ENCODE measurements at places on chromosomes 4 and X.

DNA sequence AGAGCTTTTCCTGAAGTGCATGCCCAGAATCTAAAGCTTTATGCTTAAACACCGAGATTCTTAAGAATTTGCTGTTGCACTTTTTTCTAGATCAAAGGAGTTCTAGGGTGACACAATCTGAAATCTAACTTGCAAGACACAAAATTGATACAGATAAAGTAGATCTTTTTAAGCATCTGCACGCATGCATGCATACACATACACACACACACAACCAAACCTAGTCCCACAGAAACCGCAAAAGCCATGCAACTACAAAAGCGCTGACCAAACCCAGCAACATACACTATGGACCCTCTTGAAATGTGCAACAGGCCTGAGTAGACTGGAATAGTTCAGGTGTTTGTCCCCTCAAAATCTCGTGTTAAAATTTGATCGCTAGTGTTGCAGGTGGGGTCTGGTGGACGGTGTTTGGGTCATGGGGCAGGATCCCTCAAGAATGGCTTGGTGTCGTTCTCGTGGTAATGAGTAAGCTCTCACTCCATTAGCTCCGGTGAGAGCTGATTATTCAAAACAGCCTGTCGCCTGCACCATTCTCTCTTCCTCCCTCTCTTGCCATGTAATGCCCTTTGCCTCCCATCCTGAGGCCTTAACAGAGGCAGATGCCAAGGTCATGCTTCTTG lies 52.7 kb downstream of the IRF2 start:
- no peak for DNase-seq

- DNase-seq: no peak
These were observed 63.2 kb upstream of the STARD8 start for GRCh38 chrX:68584221-68584620.

- peak; percentile 70 for DNase-seq
These were observed 4.8 kb upstream of the HGFAC start for GRCh38 chr4:3436798-3437581.

DNA sequence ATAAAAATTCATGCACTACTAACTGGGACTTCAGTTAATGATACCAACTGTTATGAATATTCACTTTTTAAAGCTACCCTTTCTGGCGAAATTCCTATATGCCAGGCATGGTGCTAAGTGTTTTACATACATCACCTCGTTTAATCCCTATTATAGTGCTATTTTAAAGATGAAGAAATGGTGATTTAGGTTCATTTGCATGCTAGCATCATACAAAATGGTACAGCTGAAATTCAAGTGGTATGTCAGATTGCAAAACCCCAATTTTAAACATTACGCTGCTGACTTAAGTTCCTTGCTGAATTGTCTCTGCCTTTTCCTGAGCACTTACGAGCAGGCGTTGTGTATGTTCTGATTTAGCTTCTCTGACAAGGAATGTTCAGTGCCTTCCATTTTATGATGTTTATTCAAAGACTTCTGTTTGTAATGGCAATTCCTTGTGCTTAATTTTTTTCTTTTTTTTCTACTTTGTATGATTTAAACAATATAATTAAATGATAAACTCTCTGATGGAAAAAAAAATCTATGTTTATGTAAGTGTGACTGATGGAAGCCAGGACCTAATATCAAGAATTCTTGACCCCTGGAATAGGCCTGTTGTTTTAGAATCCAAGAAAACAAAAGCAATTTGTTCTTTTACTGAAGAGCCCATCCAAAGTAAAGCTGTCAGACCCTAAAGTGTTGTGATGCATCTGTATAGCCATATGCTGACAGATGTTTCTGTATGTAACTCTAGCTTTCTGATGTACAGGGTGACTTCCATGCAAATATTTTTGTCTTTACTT lies 148.1 kb downstream of the PCDH7 start:
- DNase-seq: no peak

DNA sequence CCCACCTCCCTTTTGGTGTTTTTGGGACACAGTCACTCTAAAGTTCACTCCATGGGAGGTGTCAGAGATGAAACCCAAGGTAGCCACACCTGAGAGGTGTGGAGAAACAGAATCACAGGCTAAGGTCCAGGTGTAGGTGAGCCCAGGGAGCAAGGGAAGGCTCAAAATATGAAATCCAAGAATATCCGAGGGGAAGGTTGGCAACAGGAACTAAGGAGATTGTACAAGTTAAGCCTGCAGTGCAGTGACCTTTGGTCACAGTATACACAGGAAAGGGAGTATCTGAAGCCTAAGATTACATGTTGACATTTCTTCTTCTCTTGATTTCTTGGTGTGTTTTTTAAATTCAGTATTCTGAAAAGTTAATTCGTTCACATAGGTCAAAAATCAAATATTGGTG lies 46.5 kb downstream of the PHF8 start:
- no peak for DNase-seq

- DNase-seq: no peak
These were observed 108.4 kb upstream of the LRPAP1 start for GRCh38 chr4:3640587-3640962.

DNA sequence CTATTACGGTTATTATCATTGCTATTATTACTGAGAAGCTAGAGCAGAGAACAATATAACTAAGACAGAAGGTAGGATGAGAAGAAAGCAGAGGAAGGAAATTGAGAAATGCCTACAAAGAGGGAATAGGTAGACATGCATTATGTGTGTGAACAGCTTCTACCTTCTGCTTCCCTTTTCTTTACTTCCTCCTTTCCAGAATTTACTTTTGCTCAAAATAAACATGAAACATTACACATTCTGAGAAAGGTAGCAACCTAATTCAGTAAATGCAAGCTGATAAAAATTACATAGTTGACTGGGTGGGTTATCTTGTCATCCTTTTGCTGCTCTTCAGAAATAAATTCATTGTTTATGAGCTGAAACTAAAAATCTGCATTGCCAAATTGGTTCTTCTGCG lies 54.6 kb downstream of the AMOT start:
- no peak for DNase-seq

- DNase-seq: no peak
These were observed 59.3 kb downstream of the PSAPL1 start for GRCh38 chr4:7375427-7375826.

DNA sequence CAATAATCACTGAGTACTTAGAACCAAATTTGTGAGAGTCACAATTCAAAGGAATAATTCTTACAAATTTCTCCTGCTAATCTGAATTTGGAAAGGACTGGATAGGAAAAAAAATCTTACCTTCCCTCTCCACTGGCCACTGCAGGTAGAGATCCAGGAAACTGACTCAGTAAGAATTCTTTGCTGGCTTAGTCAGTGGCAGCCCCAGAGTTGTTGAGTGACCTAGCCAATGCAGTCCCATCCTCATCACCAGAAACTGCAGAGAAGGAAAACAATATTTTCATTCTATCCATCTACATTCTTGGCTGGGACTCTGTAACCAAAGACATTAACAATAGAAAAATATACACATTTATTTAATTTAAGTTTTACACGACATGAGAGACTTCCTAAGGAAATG lies 572.0 kb downstream of the ADGRL3 start:
- no peak for DNase-seq

GRCh38 chrX:9160698-9161329 lies 126.9 kb upstream of the FAM9B start:
- no peak for DNase-seq

GRCh38 chr4:38743866-38744265 lies 38.9 kb downstream of the TLR10 start:
- DNase-seq: no peak

DNA sequence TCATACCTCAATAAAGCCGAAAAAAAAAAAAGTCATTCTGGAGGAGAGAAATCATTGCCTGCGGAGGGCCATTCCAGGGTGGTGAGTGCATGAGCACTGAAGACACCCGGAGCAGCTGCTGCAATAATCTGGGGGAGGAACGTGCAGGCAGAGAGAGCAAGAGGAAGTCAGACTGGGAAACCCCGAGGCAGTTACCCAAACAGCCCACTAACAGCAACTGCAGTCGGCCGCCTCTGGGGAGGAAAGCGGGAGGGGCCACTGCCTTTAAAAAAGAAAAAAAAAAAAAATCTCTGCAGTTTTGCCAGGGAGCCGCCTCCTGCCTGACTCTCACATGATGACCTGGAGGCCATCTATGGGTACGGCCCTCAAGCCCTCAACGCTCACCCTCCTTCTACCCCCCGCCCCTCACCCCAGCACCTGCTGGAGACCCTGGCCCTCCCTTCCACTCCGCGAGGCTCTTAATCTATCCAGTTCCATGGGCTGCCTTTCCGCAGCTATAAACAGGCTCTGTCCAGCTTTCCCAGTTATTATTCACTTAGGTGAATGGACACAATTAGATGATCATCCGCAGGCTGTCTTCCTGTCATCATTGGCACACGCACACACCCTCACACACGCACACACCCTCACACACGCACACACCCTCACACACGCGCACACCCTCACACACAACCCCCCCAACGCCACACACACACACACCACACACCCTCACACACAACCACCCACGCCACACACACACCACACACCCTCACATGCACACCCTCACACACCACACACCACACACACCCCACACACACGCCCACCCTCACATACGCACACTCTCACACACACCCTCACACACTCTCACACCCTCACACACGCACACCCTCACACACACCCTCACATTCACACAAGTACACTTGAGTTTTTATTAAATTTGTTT lies 3.4 kb upstream of the AVPR2 start:
- DNase-seq: no peak

GRCh38 chrX:71147496-71148277 lies 3.0 kb downstream of the NLGN3 start:
- DNase-seq: no peak

GRCh38 chrX:39982948-39983347 lies 114.8 kb downstream of the BCOR start:
- DNase-seq: peak; percentile 8

DNA sequence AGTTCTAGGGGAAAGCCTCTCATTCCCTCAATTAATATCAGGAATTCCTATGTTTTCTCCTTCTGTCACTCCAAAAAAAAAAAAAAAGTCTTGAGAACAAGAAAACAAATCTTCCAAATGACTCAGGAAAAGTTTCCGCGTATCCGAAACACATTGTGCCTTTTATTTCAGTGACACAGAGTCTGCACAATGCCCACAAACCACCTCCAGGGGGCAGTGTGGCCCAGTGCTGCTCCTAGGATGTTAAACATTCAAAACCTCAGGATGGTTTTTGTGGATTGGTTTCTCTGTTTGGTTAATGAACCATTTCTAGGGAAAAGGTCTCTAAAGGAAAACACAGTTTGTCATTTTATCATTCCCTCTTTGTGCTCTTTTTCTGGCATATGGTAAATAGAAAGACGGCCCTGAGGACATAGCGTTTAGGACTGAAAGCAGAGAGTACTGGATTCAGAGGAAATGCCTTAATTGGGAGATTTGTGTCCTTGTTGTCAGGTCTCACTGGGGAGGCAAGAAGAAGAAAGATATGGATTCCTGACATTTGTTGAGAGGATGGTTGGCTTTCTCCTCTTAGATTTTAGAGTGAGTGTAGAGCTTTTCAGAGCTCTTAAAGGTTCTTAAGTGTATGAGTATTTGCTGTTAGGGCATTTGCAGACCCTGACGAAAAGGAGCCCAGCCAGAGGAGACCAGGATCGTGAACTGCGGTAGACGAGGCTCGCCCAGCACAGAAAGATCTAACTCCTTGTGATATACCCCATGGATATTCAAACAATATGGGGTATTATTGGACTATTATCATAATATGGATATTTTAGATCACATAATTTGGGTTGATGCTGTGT lies 65.7 kb upstream of the MAP9 start:
- peak; percentile 9 for DNase-seq

- DNase-seq: peak; percentile 25
These were observed 2.4 kb upstream of the WDFY3 start for GRCh38 chr4:84968925-84969324.

DNA sequence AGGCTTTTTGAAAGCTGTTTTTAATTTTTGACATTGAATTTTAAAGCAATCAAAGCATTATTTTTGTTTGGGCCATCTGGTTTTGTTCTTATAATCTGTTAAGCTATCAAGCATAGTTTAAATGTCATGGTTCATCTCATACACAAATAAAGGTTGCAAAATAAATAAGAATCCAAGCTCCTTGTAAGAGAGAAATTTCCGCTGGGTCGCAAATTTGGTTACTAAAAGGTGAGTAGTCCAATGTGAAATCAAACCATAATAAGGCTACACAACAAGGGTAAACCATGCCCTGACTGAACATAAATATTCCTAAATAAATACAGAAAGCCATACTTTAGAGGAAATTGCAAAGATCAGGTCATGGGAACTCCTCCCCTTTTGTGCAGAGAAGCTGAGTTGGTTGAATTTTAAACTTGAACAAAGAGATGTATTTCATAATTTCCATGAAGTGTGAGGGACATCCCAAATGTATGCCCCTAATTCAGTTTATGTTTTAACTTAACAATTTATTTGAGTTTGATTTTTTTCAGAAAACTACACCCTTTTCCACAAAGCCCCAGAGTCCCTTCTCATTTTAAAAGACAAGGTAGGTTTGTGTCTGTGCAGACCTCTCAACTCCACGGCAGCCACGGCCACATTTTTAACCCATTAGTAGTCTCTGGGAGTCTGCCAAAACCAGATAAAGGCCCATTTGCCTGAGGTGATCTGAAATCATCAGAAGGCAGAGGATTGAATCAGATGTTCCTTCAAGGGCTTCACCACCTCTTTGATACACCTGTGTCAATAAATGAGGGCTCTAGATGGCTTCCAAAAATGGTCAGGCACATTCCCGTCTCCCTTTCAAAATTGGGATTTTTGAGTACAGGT lies 85.2 kb downstream of the PLAC1 start:
- DNase-seq: no peak

DNA sequence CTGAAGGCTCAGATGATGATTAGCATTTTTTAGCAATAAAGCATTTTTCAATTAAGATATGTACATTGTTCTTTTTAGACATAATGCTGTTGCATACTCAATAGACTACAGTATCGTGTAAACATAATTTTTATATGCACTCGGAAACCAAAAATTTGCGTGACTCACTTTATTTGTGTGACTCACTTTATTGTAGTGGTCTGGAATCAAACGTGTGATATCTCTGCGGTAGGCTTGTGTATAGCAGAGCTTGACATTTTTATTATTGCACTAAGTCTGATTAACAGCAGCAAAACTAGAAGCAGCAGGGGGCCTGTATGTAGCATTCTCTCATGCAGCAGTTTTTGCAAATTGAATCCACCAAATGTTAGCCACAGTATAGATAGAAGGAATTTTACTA lies 119.1 kb upstream of the PRDX4 start:
- no peak for DNase-seq

- no peak for DNase-seq
These were observed 46.1 kb downstream of the TMEM150C start for GRCh38 chr4:82515705-82516104.

- no peak for DNase-seq
These were observed 17.8 kb downstream of the CAMK2D start for GRCh38 chr4:113743690-113744089.

GRCh38 chrX:129540722-129541184 lies 694 bp downstream of the OCRL start:
- DNase-seq: no peak

DNA sequence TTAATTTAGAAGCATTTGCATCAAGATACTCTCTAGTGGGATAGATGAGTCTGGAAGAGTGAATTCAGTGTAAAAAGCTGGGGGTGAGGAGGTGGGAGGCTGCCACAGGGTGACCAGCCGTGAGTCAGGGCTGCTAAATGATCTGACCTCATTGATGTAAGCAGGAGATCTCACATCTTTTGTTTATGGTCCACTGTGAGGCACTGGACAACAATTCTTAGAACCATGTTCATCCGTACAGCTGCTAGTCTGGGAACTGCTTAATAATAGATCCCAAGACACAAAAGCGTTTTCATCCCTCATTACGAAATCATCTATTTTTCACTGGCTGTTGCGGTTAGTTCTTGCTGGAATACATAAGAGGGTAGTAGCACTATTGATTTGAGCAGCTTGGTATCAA lies 14.1 kb downstream of the KLF3 start:
- DNase-seq: no peak
